ENCODE measurements at places on chromosomes 11 and 22.

DNA sequence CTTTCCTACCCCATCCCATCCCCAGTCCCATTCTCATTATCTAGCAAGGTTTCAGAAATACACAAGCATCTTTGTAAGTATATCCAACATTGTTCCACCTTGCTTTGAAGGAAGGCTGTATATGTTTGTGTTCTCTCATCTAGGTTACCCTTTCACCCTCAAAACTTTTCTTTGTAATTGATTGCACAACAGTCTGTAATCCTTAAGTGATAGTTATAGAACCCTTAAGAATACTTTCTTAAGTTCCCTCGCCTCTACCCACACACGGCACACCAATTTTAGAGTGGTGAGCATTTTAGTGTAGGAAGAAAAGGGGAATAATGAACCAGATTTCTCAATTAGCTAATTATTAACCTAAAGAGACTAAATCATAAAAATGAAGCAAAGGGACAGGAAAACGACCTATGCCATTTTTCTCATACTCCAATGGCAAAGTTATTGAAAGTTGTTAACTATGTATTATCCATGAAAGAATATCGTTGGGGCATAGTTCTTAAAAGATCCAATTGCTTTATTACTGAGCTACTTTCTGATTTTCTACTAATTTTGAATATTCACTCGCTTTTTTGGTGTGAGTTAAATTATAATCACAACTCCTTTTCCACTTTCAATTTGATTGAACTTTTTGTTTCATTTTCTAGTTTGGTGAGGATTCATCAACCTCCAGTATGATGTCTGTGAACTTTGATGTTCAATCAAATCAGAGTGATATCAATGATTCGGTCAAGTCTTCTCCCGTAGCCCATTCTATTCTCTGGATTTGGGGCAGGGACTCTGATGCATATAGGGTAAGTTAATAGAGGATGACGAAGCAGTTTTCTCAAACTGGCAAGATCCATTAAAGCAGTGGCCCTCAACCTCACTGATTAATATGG lies 44.9 kb downstream of the TTC17 start:
- no peak for DNase-seq

DNA sequence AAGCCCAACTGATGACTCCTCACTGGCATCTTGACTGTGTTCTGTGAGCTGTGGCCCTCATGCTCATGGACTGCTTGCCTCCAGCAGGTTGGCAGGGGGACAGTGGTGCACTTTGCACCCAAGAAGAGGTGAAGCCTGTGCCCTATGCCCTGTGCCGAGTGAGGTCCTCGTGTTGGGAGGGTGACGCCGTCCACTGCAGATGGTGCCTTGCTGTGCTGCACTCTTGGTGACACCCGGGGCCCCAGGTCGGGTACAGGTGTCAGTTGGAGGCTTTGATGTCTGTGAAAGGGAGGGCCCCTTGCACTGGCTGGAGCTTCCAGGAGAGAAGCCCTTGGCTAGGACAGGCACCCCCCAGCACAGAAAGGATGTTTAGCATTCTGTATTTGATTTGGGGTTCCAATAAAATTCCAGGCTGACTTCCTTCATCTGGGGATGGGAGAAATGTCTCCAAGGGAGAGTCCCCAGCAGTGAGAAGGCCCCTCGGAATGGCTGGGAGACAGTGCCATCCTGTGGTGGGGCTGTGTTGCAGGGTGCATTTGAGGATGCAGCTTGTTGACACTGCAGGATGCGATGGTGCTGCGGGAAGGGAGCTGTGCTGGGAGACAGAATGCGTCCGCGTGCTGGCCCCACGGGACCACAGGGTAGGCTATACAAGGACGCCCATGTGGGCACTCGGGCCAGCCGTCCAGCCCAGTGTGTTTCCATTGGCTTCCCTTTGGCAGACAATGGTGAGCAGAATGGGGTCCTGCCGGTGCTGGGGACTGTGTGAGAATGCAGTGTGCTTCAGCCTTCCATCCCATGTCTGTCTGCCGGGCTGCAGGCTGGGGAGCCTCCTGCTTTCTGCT lies 2.5 kb upstream of the ZDHHC8 start:
- DNase-seq = no peak

DNA sequence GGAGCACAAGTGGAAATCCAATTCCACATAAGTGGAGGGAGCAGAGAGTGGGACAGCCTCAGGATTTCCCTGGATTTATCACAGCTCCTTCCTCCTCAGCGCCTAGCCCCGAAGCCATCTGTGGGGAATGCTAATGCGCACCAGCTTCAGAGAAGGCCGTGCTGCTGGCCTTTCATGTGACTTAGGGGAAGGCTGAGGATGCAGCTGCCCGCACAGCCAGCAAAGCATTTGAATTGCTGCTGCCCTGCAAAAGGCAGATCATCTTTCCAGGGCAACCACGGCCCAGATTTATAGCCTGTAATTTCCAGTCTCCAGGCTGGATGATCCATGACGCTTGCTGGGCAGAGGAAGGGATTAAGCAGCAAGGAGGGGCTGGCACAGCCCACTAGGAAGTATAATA lies 29.9 kb downstream of the SYN3 start:
- DNase-seq = no peak

- no peak for DNase-seq
Observed at GRCh38 chr11:101974255-101974654, 57.9 kb upstream of the ANGPTL5 start.

DNA sequence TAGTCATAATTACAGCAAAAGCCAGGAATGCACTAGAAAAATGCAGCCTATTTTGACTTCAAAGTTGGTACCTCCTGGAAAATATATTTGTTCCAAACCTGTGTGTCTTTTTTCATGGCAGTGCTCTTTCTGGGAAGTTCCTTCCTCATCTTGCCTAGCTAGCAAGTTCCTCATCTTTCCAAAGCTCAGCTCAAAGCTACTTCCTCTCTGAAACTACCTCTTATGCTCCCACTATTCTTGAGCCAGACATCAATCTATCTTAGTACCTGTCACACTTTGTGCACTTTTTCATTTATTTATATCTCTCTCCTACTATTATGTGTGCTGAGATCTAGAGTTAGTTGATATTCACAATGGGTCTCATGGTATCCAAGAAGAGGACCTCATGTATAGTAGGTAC lies 191.6 kb upstream of the CCDC90B start:
- DNase-seq = no peak

DNA sequence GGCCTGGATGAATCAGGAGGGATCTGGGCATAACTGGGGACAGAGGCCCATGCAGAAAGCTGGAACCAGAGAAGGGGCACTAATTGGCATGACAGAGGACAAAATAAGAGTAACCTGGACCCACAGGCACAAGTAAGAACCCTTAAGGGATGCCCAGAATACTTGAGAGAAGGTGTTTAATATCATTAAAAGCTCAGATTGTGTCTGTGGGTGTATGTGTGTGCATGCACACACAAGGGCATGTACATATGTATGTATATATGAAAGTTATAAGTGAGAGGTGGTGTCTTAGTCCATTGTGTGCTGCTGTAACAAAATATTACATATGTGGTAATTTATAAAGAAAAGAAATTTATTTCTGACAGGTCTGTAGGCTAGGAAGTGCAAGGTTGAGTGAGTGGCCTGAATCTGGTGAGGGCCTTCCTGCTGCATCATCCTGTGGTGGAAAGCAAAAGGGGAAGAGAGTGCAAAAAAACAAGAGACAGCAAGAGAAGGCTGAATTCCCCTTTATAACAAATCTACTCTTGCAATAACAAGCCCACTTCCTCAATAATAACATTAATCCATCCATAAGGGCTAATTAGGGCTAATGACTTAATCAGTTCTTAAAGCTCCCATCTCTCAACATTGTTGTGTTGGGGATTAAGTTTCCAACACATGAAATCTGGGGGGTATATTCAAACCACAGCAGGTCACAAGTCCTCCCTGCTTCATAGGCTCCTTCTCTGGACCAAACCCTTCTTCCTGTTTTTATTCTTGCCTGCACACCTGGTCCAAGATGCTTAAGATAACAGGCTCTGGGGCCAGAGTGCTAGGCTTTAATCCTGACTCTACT lies 68.3 kb upstream of the POU2AF2 start:
- peak; percentile 39 for DNase-seq

DNA sequence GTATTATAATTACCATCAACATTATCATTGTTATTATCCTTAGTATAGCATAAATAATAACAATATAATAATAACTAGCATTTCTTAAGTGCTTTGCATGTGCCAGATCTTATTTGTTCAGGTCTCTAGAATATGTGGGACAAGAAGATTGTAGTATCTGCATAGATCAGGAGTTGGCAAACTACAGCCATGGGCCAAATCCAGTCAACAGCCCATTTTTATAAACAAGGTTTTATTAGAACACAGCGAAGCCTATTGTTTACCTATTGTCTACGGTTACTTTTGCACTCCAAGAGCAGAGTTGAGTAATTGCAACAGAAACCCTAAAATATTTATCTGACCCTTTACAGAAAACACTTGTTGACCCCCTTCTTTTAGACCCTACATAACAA lies 81.4 kb downstream of the SLC1A2 start:
- no peak for DNase-seq

DNA sequence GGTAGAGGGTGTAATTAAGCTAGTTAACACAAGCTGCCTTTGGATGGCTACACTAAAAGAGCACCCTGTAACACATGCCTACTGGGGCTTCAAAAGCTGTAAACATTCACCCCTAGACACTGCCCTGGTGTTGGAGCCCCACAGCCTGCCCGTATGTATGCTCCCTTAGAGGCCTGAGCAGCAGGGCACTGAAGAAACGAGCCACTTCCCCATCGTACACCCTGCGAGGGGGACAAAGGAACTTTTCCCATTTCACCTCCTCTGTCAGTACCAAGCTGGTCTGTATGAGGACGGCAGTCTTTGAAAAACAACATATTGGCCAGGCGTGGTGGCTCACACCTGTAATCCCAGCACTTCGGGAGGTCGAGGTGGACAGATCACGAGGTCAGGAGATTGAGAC lies 77.0 kb downstream of the MAML2 start:
- DNase-seq = no peak

GRCh38 chr22:24540470-24540869 lies 14.5 kb downstream of the GUCD1 start:
- no peak for DNase-seq
